Stimulated activated CD8-positive, alpha-beta memory T cell treated with anti-CD3 and anti-CD28 coated beads, Interleukin-7, amount 100 ng/mL, for 48 hours (primary cell): ENCODE measurements at places on chromosomes 2 and 18.

- no peak for DNase-seq
Measured at GRCh38 chr2:202178346-202178958, 59.9 kb downstream of the SUMO1 start.

GRCh38 chr2:219574484-219575311 lies 2.6 kb downstream of the INHA start:
- DNase-seq, result no peak

- no peak for DNase-seq
Measured at GRCh38 chr2:134836986-134837385, 1.4 kb upstream of the ACMSD start.

DNA sequence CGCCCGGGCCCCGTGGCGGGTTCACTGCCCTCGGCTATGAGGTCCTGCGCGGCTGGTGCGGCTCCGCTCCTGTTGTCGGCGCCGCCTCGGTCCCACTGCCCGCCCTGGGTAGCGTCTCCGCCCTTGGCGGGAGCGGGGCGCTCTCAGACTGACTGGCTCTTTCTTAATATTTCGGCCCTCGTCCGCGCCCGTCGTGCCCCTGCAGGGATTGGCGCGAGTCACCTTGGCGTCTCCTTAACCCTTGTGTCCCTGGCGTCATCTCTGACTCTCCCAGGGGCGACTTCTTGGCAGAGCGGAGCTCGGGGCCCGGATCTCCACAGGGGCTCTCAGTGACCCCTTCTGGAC lies 1.3 kb downstream of the PTMA start:
- DNase-seq, result no peak

- DNase-seq, result no peak
Measured at GRCh38 chr2:101500180-101500579, 25.3 kb upstream of the RFX8 start.

DNA sequence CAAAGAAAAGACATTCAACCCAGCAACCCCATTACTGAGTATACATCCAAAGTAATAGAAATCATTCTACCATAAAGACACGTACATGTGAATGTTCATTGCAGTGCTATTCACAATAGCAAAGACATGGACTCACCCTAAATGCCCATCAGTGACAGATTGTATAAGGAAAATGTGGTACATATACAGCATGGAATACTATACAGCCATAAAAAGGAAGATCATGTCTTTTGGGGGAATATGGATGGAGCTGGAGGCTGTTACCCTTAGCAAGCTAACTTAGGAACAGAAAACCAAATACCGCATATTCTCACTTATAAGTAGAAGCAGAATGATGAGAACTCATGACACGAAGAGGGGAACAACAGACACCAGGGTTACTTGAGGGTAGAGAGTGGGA lies 145.9 kb downstream of the GULP1 start:
- DNase-seq, result no peak

GRCh38 chr18:62885804-62886203 lies 170.5 kb downstream of the PHLPP1 start:
- no peak for DNase-seq

GRCh38 chr2:143521396-143521795 lies 392.2 kb downstream of the ARHGAP15 start:
- no peak for DNase-seq

DNA sequence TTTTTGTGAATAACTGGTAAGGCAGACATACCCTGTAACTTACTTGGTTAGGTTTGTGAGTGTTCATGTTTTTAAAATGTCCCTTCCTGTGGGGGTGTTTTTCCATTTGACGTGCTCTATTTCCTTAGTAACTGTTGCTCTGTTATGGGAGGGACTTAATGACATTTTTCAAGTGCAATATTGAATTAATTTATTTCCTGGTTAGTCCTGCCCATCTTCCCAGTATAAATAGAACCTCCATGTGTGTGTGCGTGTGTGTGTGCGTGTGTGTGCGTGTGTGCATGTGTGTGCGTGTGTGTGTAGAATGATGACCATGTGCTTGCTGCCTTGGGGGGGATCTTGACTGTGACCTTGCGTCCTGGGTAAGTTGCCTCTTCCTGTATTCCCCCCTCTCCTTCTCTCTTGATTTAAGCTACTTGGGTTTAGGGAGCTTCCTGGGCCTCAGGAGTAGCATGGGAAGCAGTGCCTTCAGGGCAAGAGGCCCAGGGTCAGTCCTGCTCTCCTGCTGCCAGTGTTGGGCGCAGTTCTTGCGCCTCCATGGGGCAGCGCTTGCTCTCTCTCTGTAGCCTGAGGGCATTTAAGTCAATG lies 163.9 kb downstream of the LDLRAD4 start:
- no peak for DNase-seq

GRCh38 chr18:67726882-67727281 lies 210.4 kb upstream of the DSEL start:
- DNase-seq, result no peak

DNA sequence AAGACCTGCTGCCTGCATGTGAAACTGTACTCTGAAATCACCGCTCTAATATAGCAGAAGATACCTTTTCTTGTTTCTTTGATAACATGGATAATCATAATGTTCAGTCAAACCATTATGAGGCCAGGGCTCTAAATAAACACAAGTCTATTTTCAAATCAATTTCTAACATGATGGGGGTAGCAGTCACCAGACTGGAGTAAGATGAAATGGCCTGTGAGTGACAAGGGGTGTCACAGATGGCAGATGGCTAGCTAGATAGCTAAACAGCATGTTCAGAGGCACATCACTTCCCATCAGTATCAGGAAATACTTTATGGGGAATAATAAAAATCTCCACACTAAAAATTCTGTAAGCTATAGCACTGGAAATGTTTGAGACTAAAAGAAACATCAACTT lies 14.0 kb downstream of the MBD2 start:
- no peak for DNase-seq

DNA sequence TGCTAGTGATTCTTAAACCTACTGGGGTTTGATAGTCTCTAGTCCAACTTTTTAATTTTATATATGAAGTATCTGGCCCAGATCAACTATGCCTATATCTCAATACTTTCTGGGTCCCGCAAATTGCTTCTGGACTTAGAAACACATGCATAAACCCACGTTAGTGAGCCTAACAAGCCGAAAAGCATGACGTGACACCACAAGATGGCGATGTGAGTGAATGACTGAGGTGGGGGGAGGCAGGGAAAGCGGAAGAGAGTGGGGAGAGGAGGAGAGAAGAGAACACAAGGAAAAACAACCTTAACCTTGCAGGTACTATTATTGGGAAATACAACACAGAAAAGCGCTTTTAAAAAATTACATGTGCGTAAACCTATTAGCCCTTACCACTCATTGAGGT lies 13.8 kb downstream of the PDIA6 start:
- DNase-seq, result no peak

GRCh38 chr2:83742117-83742782 lies 716.8 kb downstream of the SUCLG1 start:
- DNase-seq, result no peak

GRCh38 chr2:186716899-186717298 lies 23.0 kb downstream of the FAM171B start:
- DNase-seq, result no peak

DNA sequence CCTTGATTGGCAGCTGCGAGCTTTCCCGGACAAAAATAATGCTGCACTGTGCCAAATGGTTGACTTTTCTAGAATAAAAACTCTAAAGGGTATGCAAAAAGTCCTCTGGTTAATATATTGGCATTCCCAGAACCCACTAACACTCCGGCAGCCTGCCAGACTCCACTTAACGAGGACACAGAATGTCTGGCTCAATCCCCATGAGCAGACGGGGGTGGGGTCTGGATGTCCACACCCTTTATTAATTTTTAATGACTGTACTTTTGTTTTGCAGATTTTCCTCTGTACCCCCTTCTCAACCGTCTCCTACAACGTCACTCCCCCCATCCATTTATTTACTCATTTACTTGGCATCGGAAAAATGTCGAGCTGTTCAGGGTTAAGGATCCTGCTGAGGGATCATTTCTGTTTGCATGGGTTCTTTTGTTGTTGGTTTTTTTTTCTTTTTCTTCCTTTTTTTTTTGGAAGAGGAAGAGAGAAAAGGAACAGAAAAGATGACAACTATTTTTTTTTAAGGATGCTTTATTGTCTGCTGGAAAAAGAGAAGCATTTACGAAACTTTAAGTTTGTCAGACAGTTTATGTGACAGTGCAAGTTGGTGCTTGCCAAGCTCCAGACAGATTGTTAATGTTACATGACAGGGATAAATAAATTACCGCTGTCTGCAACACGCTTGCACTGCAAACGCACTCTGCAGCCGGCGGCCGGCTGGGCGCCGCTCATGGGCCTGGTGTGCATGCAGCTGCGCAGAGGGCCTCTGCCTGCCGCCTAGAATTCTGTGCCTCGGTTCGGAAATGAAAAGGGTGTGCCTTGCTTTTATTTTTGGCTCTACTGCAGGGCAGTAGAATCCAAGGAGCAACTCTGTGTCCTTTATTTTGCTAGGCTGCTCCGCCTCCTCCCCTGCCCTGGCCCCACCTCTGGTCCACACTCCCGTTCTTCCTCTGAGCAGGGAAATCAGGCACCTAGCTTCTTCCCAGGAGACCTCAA lies 3.6 kb downstream of the LDLRAD4 start:
- no peak for DNase-seq

GRCh38 chr2:101644842-101645383 lies 52.6 kb upstream of the MAP4K4 start:
- no peak for DNase-seq

DNA sequence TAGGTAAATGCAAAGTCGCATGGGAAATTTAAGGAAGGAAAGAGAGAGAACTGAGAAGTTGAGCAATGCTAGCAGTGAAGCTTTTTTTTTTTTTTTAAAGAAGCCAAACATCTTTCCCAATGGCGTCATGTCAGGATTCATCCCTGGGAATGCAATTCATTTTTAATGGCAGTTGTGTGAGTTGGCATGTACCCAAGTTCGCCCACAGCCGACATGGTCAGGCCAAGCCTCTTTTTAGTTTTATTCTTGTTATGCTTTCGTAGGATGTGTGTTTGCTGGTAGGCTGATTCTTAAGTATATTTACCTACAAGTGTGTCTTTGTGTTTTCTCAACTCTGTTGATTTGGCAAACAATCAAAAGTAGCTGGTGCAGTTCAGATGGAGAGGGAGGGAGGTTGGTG lies 127.6 kb upstream of the ITGA6 start:
- DNase-seq, result no peak

DNA sequence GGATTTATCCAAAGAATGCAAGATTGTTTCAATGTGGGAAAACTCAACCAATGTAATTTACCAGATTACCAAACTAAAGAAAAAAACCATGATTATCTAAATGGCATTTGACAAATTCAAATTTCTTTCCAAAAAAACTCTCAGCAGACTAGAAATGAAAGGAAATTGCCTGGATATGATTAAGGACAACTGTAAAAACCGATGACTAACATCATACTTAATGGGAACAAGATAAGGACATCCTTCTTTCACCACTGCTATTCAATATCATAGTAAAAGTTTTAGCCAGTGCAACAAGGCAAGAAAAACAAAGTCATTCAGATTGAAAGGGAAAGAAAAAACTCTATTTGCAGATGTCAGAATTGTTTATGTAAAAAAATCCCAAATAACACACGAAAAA lies 4.4 kb upstream of the CCDC150 start:
- DNase-seq, result no peak

- no peak for DNase-seq
Measured at GRCh38 chr2:42789751-42790150, 2.6 kb downstream of the HAAO start.

DNA sequence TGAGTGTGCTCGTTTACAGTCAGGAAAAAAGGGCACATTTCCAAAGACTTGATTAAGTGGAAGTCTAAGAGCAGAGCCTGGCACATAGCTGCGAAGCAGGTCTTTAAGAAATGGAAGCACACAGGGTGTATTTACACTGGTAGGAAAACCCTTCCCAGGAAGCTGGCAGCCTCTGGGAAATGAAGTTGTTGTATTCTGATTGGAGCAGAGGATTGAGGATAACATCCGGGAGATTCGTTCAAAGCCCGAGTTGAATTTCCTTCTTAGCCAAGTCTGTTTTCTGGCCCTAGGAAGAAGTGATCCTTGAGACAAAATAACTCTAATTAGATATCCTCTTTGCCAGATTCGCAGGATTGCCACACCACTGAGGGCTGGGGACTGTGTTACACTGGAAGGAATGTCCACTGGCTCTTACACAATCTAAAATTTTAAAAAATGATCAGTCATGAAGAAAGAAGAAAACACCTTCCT lies 75.9 kb downstream of the ITGB1BP1 start:
- DNase-seq, result no peak

GRCh38 chr2:237480556-237480955 lies 6.5 kb upstream of the MLPH start:
- DNase-seq, result no peak

GRCh38 chr2:48452108-48452507 lies 77.8 kb upstream of the STON1 start:
- no peak for DNase-seq

GRCh38 chr2:229715895-229716507 lies 1.6 kb upstream of the DNER start:
- DNase-seq, result no peak

- no peak for DNase-seq
Measured at GRCh38 chr2:20560011-20560410, 90.9 kb downstream of the HS1BP3 start.

DNA sequence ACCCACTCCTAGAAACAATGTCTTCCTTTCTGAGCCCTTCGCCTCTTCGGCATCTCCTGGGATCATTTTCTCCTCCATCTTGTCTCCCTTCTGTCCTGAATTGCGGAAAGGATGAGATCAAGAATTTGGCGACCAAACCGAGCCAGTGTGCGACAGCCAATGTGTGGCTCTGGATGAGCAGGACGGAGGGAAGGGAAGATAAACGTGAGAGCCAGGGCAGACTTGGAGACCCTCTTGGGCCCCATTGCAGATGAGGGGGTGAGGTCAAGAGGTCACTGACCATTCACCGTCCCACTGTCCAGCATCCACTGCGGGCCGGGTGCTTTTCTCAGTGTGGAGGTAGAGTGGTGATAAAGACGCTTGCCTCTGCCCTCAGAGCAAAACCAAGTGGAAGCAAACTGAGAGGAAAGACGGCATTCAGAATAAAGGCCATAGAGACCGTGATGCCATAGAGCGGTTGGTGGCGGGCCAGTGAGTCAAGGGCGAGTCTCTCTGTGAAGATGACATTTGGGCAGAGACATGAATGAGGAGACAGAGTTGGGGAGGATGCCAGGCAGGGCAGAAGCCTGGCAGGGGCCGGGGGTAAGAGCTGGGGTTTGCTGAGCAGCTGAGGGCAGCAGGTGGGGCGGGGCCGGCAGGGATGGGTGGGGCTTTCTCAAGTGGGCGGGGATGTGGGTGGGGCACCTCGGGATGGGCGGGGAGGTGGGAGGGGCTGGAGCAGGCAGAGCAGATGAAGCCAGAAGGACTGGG lies 55.6 kb downstream of the ACAA2 start:
- no peak for DNase-seq

DNA sequence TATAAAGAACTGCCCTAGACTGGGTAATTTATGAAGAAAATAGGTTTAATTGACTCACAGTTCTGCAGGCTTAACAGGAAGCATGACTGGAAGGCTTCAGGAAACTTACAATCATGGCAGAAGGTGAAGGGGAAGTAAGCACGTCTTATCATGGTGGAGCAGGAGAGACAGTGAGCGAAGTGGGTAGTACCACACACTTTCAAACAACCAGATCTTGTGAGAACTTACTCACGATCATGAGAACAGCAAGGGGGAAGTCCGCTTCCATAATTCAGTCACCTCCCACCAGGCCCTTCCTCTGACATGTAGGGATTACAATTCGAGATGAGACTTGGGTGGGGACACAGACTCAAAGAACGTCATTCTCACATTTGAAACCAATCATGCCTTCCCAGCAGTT lies 260.1 kb upstream of the FAM98A start:
- DNase-seq, result no peak

- DNase-seq, result no peak
Measured at GRCh38 chr2:36290306-36290856, 65.2 kb upstream of the CRIM1 start.
